Muscle of leg (tissue), 16 donors: ENCODE measurements at places on chromosomes 7 and 10. TPM values are rescaled to one million over a fixed set of nuclear protein-coding genes. Genes with fewer than 3 reads are reported as not detected.

TMEM270 gene
- not detected for total RNA-seq

GATAD1 gene
- total RNA-seq: 22.3 TPM

TCF7L2 gene
- 14.9 TPM for total RNA-seq

ACTL6B gene
- total RNA-seq: not detected

SPDYE5 gene
- 0.04 TPM for total RNA-seq
